ENCODE measurements at places on chromosomes 5 and 9.

- DNase-seq = no peak
Measured at GRCh38 chr5:77994943-77995342, 218.8 kb upstream of the TBCA start.

DNA sequence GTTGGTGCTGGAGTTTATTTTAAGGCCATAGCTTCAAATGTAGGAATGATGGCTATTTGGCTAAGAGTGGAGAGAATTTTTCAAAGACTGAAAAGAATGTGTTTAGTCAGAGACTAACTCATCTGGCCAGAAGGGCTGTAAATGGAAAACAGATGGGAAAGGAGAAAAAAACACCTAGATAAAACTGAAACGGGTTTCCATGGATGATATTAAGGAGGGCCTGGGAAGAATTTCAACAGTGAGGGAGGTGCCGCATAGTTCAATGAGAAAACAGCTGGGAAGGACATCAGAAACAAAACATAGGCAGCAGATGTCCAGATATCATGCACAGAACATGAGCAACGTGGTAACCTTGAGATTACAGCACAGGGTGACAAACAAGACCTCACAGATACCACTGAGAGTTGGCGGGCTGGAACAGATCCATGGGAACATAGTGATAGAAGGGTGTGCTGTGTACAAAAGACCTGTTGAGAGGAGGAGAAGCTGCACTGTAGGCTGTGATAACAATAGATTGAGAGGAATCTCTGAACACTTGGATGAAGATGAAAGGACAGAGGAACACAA, 31.2 kb upstream of the RAD23B start:
- no peak for DNase-seq

DNA sequence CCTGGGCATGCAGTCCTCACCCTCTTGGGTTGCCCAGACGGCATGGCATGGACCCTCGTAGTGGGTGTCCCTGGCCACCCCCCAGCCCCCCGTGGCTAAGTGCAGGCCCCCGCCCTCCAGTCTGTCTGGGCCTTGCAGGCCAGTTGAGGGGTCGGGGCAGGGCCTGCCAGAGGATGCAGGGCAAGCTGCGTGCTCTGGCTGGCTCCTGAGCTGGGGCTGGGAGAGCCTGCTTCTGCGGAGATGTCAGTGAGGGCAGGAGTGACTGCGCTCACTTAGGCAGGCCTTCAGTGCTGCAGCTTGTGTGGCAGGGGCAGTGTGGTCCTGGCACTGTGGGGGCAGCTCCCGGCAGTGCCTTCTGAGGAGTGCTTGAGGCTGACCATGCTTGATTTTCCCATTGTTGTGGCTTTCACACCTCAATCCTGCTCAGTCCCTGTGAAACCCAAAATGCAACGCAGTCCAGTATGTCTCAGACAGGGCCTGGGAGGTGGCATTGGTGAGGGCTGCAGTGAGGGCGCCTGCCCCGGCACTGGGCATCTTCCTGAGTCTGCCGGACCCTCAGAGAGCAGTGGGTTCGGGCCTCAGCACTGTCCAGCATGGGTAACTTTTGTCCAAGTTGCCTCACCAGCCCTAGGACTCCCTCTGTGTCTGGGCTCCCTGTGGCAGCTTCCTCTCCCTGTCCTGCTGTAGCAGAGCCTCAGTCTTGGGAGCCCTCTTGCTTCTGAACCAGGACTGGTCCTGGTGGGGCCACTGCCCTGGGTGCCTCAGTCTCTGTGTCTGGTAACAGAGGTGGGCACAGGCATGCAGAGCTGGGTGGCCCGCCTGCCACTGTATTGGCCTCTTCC, 93.0 kb downstream of the PHF2 start:
- no peak for DNase-seq

GRCh38 chr5:119532637-119533036, 80.3 kb downstream of the HSD17B4 start:
- no peak for DNase-seq

GRCh38 chr9:104802110-104802509, 38.2 kb downstream of the NIPSNAP3B start:
- DNase-seq = no peak

GRCh38 chr5:175444060-175444904, at the start of gene DRD1:
Gene DRD1 (minus strand): TSS chr5:175444182. CDS start chr5:175443099, 1,083 bp downstream.
- no peak for DNase-seq

Measured in cerebellar nuclear complex (tissue), 1 donor.